ENCODE measurements at places on chromosomes 12 and 14. TPM values are rescaled to one million over a fixed set of nuclear protein-coding genes. Genes with fewer than 3 reads are reported as not detected.

DNA sequence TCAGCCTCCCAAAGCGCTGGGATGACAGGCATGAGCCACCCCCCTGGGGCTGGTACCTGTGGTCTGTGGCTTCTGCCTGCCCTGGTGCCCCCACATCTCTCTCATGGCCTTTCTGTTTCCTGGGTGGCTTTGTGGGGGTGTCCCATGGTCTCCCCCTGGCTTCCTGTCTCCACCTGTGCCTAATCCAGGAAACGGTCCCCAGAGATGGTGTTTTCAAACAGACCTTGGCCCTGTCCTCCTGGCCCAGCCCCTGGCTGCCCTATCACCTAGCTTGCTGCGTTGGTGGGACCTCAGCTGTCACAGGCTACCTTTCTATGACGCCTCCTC, 18.1 kb downstream of the MEG3 start:
- H3K4me3 ChIP-seq, result no peak overlapping the region
- H3K27ac ChIP-seq, result no peak overlapping the region
- H3K4me1 ChIP-seq, result no peaks in the 10 kb centered on the region
- DNase-seq, result no peak
- no peaks in the 10 kb centered on the region for H3K36me3 ChIP-seq

GRCh38 chr12:32532951-32533350, 133.6 kb downstream of the FGD4 start:
- no peak overlapping the region for H3K27ac ChIP-seq
- H3K36me3 ChIP-seq, result no peaks in the 10 kb centered on the region
- DNase-seq, result no peak
- no peak overlapping the region for H3K4me3 ChIP-seq

GRCh38 chr14:50038398-50039119, 77.8 kb downstream of the VCPKMT start:
- H3K27ac ChIP-seq, result peak overlapping the region; percentile 89
- no peaks in the 10 kb centered on the region for H3K27me3 ChIP-seq

DNA sequence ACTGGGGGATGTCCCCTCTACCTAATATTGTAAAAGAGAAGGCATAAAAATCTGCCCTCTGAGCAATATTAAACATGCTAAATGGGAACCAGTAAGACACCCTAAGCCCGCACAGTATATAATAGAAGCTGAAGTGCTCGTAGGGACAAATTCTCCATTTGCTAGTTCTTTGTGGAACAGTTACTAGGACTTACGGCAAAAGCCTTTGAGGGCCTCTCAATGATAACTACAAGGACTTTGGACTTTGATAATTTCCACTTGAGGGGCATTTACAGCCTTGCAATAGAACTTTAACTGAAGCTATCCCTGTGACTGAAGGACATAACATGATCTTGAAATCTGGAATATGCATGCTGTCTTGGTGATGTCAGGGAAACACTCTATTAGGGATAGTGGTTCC, 111.5 kb upstream of the IFNG-AS1 start:
- DNase-seq, result no peak
- no peaks in the 10 kb centered on the region for H3K4me1 ChIP-seq
- no peak overlapping the region for H3K27ac ChIP-seq
- H3K36me3 ChIP-seq, result no peaks in the 10 kb centered on the region
- H3K4me3 ChIP-seq, result no peak overlapping the region

- no peaks in the 10 kb centered on the region for H3K36me3 ChIP-seq
- H3K27me3 ChIP-seq, result peaks cover 37% of the 10 kb centered on the region
- no peak overlapping the region for H3K4me3 ChIP-seq
These were observed 158.0 kb downstream of the KCNK10 start for GRCh38 chr14:88164906-88165534.

DNA sequence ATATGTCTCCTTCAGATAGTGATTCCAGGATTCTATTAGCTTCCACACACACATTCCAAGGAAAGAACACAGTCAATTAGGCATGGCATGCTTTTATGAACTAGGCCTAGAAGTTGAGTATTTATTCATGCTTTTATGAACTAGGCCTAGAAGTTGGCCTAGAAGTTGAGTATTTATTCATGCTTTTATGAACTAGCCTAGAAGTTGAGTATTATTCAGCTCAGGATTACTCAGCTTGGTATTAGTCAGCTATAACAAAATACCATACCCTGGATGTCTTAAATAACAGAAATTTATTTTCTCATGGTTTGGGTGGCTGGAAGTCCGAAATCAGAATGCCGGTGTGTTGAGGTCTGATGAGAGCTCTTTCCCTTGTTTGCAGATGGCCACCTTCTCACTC, 442.7 kb upstream of the FLRT2 start:
- no peaks in the 10 kb centered on the region for H3K36me3 ChIP-seq
- no peak for DNase-seq
- H3K27ac ChIP-seq, result peak overlapping the region; percentile 71
- peaks cover 17% of the 10 kb centered on the region for H3K4me1 ChIP-seq

DNA sequence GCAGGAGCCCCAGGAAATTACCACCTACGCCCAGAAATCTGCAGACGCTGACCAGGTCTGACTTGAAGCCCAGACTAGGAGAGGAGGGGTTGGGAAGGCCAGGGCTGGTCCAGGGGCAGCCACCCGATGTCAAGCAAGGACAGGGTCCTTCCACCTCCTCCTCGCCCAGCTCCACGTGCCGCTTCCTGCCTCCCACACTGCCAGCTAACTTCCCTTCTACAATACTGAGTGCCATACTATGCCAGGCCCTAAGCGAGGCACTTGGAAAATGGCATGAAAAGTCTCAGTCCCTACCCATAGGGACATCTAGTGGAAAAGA, 71.7 kb downstream of the SETD3 start:
- H3K27me3 ChIP-seq, result no peaks in the 10 kb centered on the region
- no peak for DNase-seq
- no peak overlapping the region for H3K27ac ChIP-seq
- no peaks in the 10 kb centered on the region for H3K4me1 ChIP-seq

- no peaks in the 10 kb centered on the region for H3K36me3 ChIP-seq
- no peaks in the 10 kb centered on the region for H3K27me3 ChIP-seq
- DNase-seq, result no peak
- H3K4me1 ChIP-seq, result peaks cover 10% of the 10 kb centered on the region
- H3K4me3 ChIP-seq, result no peak overlapping the region
- H3K27ac ChIP-seq, result no peak overlapping the region
These were observed 388.3 kb upstream of the GARIN6 start for GRCh38 chr12:99259040-99259934.

DNA sequence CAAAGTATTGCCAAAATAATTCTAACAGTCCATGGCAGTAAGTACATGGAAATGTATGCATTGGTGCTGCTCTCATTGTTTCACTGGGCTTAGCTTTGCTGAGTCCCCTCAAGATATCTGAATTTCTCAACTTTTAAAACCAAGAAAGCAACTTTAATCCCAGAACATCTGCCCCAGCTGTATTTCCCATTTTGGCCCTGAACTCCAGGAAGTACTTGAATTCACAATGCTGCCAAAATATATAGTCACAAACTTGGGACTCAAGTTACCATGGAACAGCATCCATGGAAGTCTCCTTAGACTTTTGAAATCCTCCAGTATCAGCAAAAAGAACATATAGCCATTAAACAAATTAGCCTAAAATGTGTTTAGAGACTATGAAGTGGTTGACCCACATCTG, 78.5 kb upstream of the FLRT2 start:
- no peaks in the 10 kb centered on the region for H3K36me3 ChIP-seq
- no peak overlapping the region for H3K4me3 ChIP-seq
- no peaks in the 10 kb centered on the region for H3K27me3 ChIP-seq

GRCh38 chr12:2958432-2959191, 585 bp upstream of the TEAD4 start:
- no peaks in the 10 kb centered on the region for H3K27me3 ChIP-seq
- H3K4me1 ChIP-seq, result peaks cover 14% of the 10 kb centered on the region
- H3K27ac ChIP-seq, result peak overlapping the region; percentile 49
- DNase-seq, result peak; percentile 80
- H3K36me3 ChIP-seq, result peaks cover 9% of the 10 kb centered on the region
- peak overlapping the region; percentile 82 for H3K4me3 ChIP-seq

DNA sequence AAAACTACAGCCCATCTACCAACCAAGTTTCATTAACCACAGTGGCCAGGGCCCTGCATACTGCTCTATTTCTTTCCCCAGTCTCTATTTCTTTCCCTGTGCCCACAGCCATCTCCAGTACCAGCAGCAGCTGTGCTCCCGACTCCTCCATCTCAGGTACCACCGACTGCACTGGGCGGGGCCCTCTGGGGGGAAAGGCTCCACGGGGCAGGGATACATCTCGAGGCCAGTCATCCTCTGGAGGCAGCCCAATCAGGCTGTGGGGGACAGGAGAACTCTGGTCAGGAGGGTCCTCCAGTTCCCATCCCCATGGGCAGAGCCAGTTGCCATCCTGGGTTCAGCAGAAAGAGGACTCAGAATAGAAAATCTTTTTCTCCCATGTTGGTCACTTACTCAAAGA, 3.0 kb downstream of the CDK4 start:
- H3K4me3 ChIP-seq, result no peak overlapping the region
- DNase-seq, result no peak
- no peaks in the 10 kb centered on the region for H3K27me3 ChIP-seq
- H3K4me1 ChIP-seq, result peaks cover 37% of the 10 kb centered on the region

GRCh38 chr12:77746096-77746495, 84.6 kb upstream of the NAV3 start:
- H3K36me3 ChIP-seq, result no peaks in the 10 kb centered on the region
- H3K4me1 ChIP-seq, result no peaks in the 10 kb centered on the region
- H3K27me3 ChIP-seq, result no peaks in the 10 kb centered on the region

DNA sequence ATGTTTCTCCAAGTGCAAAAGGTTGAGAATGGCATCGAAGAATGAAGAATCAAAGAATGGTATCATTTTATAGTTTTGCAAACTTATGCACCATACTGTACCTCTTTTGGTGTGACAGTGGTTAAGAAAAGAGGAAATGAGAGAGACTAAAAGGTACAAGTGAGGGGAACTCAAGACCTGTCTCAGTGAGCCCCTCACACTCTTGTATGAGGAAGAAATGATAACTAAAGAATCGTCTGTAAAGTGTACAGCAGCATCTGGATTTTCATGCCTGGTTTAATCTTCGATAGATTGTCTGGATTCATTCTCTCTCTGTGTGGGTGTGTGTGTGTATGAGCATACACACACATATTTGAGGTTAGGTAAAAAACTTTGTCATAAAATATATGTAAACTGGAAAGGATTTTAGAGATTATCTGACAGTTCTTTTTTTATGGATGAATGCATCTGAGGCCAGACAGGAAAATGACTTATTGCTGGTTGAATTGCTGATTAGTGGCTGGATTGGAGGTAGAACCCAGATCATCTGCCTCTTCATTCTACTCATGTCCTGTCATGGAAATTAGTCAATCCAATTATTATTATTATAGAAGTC, 16.0 kb upstream of the SLC38A2 start:
- no peaks in the 10 kb centered on the region for H3K27me3 ChIP-seq
- H3K27ac ChIP-seq, result peak overlapping the region; percentile 74
- no peak for DNase-seq
- H3K36me3 ChIP-seq, result no peaks in the 10 kb centered on the region

DNA sequence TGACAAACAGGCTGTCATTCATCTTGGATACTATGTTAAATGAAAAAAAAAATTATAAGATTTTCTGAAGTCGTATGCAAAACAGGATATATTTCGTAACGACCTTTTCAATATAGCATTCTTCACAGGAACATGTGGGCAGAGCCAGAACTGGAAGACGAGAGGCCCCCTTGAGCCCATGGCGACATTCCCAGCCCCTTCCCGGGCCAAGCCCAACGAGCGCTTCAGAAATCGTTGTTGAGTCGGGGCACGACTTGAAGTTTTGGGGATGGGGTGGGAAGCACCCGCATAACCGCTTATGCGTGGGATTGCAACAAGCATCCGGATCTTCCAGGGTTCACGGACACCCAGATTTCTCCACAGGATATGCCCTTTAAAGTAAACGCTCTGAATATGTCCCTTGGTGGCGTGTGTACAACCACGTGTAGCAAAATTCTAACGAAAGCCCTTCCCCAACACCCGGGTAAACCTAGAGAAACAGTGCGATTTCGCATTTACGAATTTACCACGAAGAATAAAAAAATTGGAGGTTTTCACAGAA, 736 bp downstream of the C14orf39 start:
- no peak overlapping the region for H3K4me3 ChIP-seq
- no peak overlapping the region for H3K27ac ChIP-seq
- DNase-seq, result no peak
- peaks cover 42% of the 10 kb centered on the region for H3K27me3 ChIP-seq
- no peaks in the 10 kb centered on the region for H3K36me3 ChIP-seq
- no peaks in the 10 kb centered on the region for H3K4me1 ChIP-seq

- H3K4me3 ChIP-seq, result no peak overlapping the region
- no peak overlapping the region for H3K27ac ChIP-seq
- H3K4me1 ChIP-seq, result peaks cover 6% of the 10 kb centered on the region
- H3K36me3 ChIP-seq, result no peaks in the 10 kb centered on the region
- no peaks in the 10 kb centered on the region for H3K27me3 ChIP-seq
These were observed 17.3 kb downstream of the CCER1 start for GRCh38 chr12:90937651-90938050.

DNA sequence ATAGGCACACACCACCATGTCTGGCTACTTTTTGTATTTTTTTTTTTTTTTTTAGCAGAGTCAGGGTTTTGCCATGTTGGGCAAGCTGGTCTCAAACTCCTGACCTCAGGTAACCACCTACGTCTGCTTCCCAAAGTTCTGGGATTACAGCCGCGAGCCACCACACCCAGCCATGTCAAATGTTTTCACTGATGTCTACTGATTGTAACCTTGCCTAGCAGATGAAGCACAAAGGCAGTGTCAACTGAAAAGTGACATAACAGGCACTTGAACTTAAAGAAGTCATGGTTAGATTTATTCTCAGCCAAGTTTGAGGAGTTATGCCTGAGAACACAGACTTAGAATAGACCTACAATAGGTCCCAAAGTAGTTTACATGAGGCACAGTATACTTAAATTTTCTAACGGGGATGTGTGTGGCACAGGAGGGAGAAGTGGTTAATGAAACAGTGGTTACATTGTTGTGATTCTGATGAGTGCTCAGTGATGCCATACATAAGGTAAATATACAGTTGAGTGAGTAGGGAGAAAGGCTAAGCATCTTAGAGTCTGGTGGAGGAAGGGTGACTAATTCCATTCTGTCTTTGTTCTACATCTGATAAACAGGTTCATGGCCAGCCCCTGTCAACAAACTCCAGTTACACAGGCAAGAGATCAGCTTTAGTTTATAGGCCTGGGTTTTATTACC, 12.6 kb upstream of the RNASE4 start:
- no peak overlapping the region for H3K4me3 ChIP-seq
- no peak for DNase-seq
- no peaks in the 10 kb centered on the region for H3K36me3 ChIP-seq
- peaks cover 23% of the 10 kb centered on the region for H3K27me3 ChIP-seq
- H3K4me1 ChIP-seq, result no peaks in the 10 kb centered on the region

DNA sequence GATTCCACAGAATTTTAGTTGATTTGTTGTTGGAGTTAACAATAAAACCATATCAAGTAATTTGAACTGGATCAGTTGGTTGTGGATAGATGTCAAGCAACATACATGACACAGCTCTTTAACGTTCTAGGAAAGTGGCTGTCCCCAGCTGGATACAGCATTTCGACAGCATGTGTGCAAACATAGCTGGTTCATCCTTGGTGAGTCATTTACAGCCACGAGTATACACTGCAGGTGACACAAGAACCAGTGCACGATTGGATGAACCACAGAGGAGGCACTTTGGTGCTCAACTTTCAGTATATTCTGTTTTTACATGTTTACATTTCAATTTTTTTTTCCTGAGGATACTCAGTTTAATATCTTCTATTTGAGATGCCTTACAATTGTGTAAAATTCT, 242.4 kb downstream of the TMEM117 start:
- no peaks in the 10 kb centered on the region for H3K36me3 ChIP-seq
- no peak overlapping the region for H3K27ac ChIP-seq
- peak; percentile 27 for DNase-seq
- no peak overlapping the region for H3K4me3 ChIP-seq
- no peaks in the 10 kb centered on the region for H3K27me3 ChIP-seq
- no peaks in the 10 kb centered on the region for H3K4me1 ChIP-seq

OR4E2 gene
- not detected for total RNA-seq

GPR84 gene
- total RNA-seq, result 0.17 TPM

AVPR1A gene
- total RNA-seq, result not detected

SERPINA10 gene
- total RNA-seq, result not detected

L2HGDH gene
- total RNA-seq, result 7.9 TPM

FITM1 gene
- total RNA-seq, result not detected

Data from MCF 10A (cell line).